HCT116 (cell line): ENCODE measurements at places on chromosomes 2 and 18. TPM values are rescaled to one million over a fixed set of nuclear protein-coding genes. Genes with fewer than 3 reads are reported as not detected.

DNA sequence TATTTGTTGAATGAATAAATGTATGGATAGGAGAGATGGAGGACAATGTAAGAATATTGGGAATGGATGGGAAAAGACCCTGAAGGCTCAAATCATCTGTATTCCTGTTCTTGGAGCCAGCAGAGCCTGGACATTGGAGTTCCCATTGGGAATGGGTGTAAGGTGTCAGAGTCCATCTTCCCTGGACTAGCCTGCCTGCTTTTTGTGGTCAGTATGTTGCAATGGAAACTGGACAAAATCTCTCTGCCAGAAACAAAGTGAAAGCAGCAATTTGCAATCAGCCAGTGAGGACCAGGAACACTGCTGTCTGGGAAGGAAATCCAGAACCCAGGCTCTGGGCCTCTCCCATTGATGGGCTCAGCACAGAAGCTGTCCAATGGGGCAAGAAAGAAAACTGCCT, 83.5 kb upstream of the SKOR2 start:
- DNase-seq, result no peak

DNA sequence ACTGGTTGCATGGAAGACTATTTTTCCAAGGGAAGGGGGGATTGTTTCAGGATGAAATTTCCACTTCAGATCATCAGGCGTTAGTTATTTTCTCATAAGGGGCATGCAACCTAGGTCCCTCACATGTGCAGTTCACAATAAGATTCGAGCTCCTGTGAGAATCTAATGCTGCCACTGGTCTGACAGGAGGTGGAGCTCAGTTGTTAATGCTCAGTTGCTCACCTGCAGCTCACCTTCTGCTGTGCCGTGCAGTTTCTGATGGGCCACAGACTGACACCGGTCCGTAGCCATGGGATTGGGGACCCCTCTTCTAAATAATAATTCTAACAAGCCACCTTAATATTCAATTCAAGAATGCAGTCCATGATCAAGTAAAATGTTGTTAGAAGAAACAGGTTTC, 34.9 kb downstream of the PLCL1 start:
- DNase-seq, result no peak

- DNase-seq, result no peak
These were observed 102.4 kb upstream of the ZFP36L2 start for GRCh38 chr2:43328832-43329231.

GRCh38 chr18:7269942-7270341, 39.1 kb downstream of the LRRC30 start:
- DNase-seq, result no peak

- DNase-seq, result no peak
These were observed 378.6 kb upstream of the CWC22 start for GRCh38 chr2:180385601-180386201.

DNA sequence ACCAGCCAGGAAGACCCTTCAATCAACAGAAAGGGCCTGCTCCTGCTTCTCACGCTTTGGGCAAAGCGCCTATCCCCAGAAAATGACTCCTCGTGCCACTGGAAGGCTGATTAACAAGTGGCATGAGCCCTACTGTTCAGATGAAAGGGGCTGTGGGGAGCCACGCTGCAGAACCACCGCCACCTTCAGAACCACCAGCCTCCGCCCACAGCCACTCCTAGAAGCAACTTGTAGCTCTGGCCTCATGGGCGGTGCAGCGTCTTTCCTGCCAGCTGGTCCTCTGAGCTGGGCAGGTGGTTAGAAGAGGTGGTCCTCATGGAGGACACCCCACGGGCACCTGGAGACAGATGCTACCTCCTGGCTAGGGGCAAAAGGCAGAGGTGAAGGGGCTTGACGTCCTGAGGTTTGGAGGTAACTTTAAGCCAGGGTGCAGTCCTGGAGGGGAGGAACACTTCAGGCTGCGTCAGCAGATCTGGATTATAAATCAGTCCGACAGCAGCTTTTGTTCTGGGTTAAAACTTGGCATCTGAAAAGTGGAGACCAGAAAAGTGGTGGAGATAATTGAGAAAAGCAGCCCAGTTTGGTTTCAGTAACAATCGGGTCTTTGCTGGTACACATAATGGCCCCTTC, 861 bp upstream of the SEMA4C start:
- DNase-seq, result no peak

GRCh38 chr18:64271246-64271645, 122.4 kb upstream of the LINC00305 start:
- no peak for DNase-seq

The PID1 gene
- 0.15 TPM for total RNA-seq

The SCN7A gene
- total RNA-seq, result 0.07 TPM

The DQX1 gene
- total RNA-seq, result 0.98 TPM

The ANKRD29 gene
- total RNA-seq, result 8.8 TPM

The ACVR1 gene
- total RNA-seq, result 16.9 TPM
